NCI-H1930 (cell line): ENCODE measurements at places on chromosomes 7 and 10.

- DNase-seq: no peak
Observed at GRCh38 chr7:87345962-87346371, 503 bp downstream of the CROT start.

DNA sequence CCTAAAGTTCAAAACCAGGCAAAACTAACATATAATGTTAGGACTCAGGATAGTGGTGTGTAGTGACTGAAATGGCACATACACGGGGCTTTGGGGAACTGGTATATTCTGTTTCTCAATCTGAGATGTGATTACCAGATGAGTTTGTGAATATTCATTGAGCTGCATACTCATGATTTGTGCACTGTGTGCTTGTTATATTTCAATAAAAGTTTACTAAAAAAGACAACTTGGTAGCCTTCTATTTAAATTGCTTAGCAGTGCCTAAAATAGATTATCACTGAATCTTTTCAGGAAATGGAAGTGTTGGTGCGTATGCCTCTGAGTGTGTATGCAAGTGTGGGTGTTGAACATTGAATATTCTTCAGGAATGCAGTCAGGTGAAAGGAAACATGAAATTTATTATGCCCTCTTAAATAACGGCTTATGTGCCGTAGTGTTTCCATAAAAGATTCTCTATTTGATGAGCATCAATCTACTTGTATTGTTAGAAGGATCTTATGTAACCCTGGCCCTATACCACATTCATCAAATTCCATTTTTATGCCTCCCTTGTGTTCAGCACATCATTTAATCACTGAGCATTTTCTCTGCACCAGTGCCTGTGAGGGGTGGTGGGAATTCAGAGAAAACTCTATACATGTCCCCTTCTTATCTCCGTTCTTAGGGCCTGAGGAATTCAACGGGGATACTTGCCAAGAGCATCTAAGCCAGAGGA lies 82.6 kb upstream of the AUTS2 start:
- DNase-seq: no peak

GRCh38 chr10:29828440-29828894 lies 193.7 kb upstream of the SVIL start:
- no peak for DNase-seq

- DNase-seq: no peak
Observed at GRCh38 chr10:79494871-79495705, 17.2 kb upstream of the EIF5AL1 start.

DNA sequence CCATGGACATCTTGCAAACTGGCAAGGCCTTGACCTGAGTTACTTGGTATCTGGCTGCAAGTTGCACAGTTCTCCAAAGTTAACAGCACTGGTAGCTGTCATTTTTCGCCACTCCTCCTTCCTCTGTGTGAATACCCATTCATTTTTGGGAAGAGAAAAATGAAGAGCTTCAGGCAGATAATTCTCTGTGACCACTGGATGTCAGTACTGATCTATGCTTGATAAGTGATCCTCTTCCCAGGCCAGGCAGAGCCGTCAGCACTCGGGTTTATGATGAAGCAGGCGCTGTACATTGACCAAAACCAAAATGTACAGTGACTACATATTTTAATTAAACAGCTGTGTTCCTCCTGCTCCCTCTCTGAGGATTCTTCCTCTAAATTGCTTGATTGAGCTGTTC lies 55.9 kb upstream of the PDZD8 start:
- DNase-seq: no peak

GRCh38 chr7:30765408-30765807 lies 5.8 kb upstream of the MINDY4 start:
- no peak for DNase-seq

- DNase-seq: no peak
Observed at GRCh38 chr7:141366091-141366621, 185.1 kb upstream of the AGK start.

DNA sequence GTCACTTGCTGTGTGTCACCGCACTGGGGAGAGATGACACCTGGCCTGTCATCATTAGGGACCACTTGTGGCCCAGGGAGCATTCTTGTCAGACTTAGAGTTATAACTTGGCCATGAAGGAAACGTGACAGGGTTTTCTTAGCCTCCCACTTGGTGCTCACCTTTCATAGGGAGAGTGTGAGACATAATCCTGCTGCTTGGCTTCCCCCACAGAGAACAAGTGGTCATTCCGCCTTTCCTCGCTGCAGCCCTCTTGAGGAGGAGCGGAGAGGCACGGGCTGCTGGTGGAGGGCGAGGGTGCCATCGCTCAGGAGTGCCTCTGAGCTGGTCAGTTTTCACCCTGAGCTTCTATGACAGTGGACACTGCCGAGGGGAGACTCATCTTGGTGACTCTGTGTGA lies 125.0 kb upstream of the GJD4 start:
- no peak for DNase-seq

DNA sequence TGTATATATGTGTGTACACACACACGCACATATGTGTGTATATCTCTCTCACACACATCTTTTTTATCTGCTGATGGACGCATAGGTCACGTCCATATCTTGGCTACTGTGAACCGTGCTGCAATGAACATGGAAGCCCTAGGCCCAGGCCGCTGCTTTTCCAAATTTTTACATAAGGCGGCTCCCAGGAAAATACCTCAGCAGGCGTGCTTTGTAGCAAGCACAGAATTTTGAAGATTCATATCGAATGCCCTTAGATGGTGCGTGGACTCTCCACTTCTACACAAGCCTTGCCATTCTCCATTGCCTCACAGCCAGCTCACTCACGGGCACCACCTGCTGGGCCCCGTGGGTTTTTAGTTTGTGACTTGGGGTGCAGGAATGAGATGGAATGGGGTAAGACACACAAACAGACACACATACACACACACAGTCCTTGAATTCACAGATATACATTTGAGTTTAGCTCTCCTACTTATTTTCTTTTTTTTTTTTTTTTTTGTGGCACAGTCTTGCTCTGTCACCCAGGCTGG lies 57.9 kb upstream of the RNF32 start:
- no peak for DNase-seq

DNA sequence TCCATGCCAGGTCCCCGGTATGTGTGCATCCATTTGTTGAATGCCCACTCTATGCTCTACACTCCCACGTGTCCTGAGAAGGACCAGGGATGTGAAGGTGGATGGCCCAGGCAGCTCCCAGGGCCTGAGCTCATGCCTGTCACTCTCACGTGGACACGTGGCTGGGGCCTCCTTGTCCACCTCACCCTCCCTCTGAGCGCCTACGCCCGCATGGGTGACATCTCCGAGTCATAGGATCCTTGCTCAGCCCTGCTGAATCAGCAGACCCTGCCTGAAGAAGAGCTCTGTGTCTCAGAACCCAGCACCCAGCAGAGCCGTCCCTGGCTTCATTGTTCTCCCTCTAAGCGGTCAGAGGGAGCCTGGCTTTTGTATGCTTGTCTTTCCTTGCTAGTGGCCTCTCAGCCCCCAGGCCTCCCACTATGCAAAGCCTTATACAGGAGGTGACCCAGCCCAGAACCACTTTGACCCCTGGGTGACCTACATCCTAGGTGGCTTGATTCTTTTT lies 107.9 kb upstream of the PPIF start:
- no peak for DNase-seq

- DNase-seq: no peak
Observed at GRCh38 chr10:130801276-130801675, 510.2 kb downstream of the TCERG1L start.

DNA sequence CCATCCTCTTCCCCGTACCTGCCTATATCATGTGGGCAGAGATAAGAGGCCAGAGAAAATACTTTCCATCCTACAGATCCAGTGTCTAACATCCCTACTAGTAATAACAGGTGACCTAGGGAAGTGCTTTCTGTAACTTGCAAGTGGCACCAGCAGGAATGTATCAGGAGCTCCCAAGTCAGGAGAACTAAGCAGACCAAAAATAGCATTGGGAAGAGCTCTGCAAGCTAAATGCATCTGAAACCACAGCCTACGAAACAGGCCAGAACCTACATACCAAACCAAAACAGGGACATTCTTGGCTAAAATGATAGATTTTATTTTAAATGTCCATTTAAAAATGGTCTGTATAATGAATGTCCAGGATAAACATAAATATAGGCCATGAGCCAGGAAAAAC lies 680.8 kb downstream of the PHTF2 start:
- no peak for DNase-seq

DNA sequence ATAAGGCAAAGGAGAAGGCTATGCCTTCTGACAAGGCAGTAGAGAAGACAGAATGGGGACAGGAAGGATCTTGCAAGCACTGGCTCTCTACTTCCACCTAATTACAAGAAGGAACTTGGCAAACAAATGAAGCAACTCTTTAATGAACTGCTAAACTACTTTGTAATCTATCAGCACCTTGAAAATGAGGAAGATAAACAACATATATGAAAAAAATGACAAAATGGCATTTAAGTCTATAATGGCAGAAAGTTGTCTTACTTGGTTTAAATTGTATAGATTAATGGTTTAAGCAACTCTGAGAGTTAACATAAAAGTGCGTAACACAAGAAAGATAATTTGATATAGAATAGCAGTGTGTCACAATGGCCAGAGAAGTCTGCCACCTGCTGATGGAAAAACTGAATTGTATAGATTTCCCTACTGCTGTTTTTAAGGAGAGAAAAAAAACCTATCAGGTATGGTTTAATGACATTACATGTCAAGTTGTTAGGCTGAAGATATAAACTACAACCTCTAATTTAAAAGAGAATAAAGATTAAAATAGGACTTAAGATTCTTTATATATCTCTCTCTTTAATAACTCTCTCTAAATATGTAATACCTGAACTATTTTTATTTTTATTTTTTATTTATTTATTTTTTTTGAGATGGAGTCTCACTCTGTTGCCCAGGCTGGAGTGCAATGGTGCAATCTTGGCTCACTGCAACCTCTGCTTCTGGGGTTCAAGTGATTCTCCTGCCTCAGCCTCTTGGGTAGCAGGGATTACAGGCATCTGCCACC lies 11.8 kb downstream of the NT5C3A start:
- DNase-seq: peak; percentile 4

- no peak for DNase-seq
Observed at GRCh38 chr7:119270644-119271043, 1002.3 kb upstream of the KCND2 start.

DNA sequence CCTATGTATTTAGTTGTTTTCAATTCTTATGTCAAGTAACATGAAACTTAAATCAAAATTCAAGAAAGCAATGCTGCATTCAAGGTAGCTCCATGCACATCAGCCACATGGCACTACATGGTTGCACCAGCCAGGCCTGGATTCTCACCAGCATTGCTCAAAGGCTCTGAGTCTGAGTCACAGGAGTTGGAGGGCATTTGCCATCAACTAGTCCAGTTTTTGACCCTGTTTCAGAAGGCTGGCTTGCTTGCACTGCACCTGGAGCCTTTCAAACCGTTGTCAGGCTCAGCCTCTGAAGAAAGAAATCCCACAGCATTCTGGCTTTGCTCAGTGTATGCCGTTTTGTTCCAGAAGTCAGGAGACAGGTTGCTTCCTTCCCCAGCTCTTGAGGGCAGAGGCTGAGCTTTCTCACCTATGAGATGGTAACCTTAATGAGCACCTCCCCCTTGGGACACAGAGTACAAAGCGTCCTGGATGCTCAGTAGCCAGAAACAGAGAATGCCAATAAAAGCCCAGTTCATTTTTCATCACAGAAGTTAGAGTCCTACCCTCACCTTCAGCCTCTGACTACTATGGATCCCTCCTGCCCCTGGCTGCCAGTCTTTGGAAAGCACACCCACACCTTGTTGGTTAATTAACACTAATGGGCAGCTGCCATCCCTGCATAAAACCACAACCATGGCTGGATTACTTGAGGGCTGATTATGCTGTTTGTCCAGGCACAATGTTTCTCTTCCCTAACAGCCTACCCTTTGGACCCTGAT lies 288.4 kb upstream of the LRRTM3 start:
- no peak for DNase-seq

GRCh38 chr7:1678081-1678543 lies 8.0 kb downstream of the ELFN1 start:
- no peak for DNase-seq

GRCh38 chr10:118017850-118018249 lies 28.9 kb downstream of the RAB11FIP2 start:
- DNase-seq: no peak
